ENCODE measurements at places on chromosomes 11 and 22.

DNA sequence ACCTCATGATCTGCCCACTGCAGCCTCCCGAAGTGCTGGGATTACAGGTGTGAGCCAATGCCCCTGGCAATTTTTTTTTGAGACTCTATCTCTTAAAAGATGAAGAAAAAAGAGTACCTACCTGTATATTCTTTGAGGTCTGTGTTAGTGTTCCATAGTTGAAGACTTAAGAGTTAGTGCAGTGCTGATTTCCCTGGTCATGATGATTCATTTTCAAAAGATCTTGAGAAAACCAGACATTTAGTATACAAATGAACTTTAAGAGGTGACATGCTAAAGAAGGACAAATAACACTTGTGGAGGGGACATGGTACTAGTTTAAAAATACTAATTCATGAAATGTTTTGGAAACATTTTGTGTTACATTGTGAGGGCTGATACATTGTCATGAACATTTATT, 17.7 kb downstream of the CBL start:
- DNase-seq, result no peak

- no peak for DNase-seq
These were observed 1.9 kb downstream of the ELMOD1 start for GRCh38 chr11:107592813-107593212.

DNA sequence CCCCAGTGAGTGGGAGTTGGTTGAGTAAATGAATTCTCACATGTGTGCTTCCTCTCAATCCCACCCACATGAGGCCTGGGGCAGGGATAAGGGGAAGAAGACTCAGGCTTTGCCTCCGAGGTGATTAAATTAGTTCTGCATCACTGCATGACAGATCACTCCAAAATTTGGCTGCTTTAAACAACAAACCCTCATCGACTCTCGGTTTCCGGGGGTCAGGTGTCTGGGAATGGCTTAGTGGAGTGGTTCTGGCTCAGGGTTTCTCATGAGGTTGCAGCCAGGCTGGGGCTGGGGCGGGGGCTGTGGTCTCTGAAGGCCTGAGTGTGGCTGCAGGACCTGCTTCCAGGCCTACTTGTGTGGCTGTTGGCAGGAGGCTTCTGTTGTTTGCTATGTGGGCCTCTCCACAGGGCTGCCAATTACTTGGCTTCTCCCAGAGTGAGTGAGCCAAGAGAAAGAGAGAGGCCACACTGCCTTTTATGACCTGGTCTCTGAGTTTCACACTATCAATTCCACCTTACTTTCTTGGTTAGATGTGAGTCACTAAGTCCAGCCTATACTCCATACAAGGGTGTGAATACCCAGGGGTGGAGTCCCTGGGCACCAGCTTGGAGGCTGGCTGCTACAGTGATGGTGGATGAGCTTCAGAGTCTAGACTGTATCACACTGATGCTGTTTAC, 15.9 kb downstream of the MOGAT2 start:
- DNase-seq, result no peak

DNA sequence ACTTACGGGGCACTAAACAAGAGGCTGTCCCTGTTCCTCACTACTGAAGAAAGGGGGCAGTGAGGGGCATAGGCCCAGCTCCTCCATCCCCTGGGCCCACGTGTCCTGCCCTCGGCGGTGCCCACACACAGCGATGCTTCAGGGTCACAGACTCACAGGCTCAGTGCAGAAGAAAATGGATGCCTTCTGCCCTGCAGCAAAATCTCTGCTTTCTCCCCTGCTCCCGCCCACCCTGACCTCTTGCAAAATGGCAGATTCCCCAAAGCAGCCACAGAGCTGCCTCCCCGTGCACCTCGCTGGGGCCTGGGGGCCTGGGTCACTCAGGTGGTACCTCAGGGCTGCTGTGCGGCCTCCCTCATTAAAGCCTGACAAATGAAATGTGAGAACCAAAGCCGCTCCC, 204.0 kb downstream of the DSCAML1 start:
- no peak for DNase-seq

DNA sequence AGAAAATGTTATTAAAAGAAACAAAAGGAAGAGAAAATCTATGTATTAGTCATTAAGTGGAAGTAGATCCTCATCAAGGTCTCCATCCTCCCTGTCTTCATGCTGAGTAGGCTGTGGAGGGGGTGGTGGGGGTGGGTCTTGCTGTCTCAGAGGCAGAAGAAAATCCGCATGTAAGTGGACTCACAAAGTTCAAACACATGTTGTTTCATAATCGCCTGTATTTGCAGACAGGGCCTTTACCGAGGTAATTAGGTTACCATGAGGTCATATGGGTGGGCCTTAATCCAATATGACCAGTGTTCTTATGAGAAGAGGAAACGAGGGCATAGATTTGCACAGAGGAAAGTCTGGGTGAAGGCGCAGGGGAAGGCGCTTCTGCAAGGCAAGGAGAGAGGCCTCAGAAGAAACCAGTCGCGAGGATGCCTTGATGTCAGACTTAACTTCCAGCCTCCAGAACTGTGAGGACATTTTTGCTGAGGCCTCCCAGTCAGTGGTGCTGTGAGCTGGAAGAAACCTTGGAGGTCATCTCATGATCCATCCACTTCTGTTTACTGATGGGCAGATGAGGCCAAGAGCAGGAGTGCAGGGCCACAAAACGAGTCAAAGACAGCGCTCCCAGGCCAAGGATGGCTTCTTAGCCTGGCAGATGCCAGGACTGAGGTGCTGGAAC, 49.3 kb upstream of the THY1 start:
- DNase-seq, result no peak

DNA sequence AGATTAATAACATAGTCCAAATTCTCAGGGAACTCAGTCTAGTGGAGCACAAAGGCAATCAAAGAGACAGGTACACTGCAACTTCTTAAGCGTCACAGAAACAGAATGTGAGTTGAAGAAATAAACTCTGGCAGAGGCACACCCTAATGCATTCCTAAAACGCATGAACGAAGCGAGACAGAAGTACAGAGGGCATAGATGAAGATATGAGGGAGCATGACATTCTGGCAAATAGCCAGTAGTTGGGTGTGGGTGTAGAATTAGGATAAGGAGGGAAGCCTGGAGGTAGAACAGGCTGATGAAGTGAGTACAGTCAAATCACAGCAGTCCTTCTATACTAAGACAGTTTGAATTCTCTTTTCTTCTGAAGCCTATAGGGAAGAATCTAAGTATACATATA, 838.7 kb upstream of the API5 start:
- no peak for DNase-seq

DNA sequence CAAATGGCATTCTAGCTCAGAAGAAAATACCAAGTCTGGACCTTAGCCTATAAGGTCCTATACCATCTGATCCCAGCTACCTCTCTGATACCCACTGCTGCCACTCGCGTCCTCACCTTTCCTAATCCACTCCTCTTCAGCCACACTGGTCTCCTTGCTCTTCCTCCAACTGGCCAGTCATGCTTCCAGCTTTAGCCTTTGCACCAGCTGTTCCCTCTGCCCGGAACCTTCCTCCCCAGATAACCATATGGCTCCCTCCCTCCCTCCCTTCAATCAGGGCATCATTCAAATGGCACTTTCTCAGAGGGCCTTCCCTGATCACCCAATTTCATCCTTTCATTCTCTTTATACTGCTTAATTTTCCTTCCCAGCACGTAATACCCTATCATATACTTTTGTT, 67.9 kb downstream of the KCNC1 start:
- no peak for DNase-seq

DNA sequence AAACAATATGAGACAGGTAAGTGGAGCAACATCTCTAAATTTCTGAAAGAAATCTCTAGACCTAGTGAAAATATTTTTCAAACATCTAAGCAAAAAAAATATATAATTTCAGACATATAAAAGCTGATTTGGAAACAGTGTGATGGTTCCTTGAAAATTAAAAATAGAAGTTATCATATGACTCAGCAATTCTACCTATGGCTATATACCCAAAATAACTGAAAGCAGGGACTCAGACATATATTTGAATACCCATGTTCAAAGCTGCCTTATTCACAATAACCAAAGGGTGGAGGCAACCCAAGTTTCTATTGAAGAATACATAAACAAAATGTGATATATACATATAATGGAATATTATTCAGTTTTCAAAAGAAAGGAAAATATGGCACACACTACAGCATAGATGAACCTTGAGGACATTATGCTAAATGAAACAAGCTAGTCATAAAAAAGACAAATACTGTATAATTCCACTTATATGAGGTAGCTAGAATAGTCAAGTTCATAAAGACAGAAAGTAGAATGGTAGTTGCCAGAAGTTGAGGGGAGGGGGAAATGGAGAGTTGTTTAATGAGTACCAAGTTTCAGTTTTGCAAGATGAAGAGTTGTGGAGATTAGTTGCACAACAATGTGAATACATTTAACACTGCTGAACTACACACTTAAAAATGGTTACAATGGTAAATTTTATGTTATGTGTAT, 300.4 kb downstream of the TTC28 start:
- no peak for DNase-seq

DNA sequence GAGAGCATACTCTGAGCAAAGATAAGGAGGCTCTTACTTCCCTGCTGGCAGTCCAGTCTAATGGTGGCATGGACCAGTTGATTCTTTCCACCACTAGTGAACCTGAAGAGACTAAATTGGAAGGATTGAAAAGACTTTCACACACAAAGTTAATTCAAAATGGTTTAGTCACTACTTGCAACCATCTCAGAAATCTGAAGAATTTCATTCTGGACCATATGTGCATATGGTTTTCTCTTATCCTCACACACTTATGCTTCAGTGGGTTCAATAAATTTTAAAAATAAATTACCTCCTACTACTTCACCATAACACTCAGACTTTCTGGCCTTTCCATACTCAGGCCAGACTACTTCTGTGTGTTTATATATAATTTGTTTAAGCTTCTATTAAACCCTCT, 44.7 kb downstream of the CADM1 start:
- DNase-seq, result peak; percentile 74

- DNase-seq, result no peak
These were observed 24.5 kb downstream of the MOB2 start for GRCh38 chr11:1461826-1462697.

DNA sequence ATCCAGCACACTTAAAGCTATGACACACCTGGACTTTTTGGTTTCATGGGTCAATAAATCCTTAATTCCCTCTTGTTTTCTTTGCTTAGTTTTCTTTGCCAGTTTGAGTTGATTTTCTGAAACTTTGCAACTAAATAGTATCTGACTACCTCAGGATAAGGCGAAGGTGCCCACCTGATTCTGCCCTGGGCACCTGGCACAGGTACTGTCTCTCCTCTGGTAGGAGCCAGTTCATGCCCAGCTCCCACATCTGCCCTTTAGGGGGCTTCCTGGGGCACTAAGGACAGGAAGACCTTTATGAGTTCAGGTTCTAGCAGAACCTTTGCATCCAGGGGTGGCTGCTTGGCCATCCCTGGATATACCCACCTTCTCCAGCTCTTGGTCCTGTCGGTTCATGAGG, 19.6 kb upstream of the KCNJ11 start:
- no peak for DNase-seq

DNA sequence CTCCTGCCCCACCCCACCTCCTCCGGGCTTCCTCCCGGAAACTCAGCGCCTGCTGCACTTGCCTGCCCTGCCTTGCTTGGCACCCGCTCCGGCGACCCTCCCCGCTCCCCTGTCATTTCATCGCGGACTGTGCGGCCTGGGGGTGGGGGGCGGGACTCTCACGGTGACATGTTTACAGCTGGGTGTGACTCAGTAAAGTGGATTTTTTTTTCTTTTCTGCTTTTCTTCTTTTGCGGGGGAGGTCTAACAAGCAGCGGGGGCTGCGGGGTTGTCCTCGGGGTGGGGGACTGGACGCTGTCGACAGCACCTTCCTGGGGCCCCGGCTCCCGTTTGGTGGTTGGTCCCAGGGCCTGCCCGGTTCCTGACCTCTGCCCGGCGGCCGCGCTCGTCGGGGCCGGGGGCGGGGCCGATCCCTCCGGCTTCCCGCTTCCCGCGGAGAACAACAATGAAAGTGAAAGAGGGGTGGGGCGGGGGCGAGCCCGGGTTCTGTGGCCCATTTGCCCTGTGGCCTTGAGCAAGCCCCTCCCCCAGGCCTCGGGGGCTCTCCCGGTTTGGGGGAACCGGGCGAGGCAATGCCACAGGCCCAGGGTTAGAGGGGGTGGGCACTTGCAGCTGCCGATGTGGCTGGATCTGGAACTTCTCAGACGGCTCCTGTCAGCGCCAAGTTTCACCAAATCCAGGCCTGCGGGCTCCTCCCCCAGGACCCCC, 975 bp upstream of the MDK start:
- no peak for DNase-seq

DNA sequence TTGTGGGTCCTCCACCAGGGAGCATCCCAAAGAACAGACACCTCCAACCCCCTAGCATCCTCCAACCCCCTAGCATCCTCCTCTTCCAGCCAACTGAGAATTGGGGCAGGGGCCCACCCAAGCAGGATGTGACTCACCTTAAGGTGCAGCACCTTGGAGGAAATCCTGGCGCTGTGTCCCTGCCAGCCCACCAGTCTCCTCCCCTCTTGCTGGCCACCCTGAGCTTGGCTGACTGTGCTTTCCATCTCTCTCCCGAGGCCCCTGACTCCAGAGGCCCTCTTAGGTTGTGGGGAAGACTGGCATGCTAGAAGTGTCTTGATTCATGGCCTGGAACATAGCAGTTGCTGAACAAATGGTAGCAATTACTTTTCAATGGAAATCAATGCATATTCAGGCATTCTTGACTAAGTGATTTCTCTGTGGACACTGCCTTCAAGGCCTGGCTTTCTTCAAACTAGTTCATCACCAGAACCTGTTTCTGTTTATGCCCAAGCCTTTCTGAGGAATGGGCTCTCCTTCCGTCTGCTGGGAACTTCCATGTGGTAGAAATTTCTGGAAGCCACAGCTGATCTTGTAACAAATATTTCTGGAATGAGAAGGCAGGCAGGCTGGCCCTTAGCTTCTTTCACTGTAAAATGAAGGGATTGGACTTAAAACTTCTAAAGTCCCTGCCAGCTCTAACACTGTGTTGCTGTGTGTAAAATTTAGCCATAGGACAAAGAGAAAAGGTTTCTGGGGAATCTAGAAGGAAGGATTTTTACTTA, 60.5 kb downstream of the CEP164 start:
- DNase-seq, result peak; percentile 73

GRCh38 chr11:34603129-34604001, 17.5 kb upstream of the EHF start:
- DNase-seq, result no peak

- DNase-seq, result no peak
These were observed 5.1 kb upstream of the SMPD1 start for GRCh38 chr11:6385046-6385777.

DNA sequence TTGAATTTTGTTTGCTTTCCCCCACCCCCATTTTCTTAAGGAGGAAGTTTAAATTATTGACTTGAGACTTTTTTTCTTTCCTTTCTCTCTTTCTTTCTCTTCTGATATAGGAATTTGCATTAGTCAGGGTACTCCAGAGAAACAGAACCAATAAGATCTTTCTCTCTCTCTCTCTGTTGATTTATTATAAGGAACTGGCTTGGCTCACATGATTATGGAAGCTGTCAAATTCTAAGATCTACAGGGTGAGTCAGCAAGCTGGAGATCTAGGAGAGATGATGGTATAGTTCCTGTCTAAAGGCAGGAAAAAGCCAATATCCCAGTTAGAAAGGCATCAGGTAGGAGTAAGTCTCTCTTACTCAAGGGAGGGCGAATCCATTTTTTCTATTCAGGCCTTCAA, 64.0 kb downstream of the CCDC81 start:
- DNase-seq, result no peak

- DNase-seq, result no peak
These were observed 447.4 kb downstream of the BRD1 start for GRCh38 chr22:49380095-49380827.
